ENCODE measurements at places on chromosomes 3 and 15.
A peak's percentile ranks its signal among the peaks of the same experiment; 100 is the strongest.

GRCh38 chr15:61421938-61422337 lies 192.8 kb upstream of the RORA start:
- no peak for DNase-seq

DNA sequence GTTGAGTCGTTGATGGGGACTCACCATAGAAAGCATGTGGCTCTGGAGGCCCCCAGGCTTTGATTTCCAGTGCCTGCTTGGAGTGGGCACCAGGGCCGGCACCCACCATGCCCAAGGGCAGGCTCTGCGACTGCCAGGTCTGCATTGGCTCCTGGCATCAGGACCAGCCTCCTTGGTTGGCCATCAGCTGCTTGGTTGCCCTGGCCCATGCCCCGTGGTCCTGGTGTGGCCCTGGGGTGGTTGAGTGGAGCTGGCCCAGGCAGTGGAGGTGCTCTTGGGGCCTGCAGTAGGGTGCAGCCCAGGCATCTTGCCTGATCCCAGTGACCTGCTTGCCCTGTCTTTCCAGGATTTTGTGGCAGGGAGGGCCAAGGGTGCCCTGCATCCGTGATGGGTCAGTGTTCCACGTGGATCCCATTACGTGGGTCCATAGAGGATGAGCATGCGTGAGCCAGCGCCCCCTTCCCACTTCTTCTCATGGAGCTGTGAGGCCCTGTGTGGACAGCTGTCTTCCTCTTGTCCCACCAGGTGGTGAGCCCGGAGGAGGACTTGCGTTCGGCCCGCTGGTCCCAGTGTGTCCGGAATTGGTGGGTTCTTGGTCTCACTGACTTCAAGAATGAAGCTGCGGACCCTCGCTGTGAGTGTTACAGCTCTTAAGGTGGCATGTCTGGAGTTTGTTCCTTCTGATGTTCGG lies 187.0 kb downstream of the UBE3A start:
- DNase-seq: no peak

DNA sequence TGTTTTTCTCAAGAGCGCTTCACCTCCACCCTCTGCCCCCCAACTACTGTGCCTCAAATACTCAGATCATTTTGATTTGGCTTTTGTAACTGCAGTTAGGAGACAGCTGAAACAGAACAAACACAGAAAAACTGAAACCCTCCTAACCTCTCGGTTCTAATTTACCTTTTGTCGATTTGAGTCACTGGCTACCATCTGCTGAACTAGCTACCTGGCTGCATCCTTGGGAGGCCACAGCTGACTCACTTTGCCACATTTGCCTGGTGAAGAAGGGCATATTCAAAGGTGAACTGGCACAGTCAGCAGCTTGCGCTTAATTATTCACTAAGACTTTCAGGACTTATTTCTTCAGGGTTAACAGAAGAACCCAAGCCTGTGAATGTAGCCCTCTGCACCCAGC lies 117.7 kb downstream of the FOXB1 start:
- no peak for DNase-seq

DNA sequence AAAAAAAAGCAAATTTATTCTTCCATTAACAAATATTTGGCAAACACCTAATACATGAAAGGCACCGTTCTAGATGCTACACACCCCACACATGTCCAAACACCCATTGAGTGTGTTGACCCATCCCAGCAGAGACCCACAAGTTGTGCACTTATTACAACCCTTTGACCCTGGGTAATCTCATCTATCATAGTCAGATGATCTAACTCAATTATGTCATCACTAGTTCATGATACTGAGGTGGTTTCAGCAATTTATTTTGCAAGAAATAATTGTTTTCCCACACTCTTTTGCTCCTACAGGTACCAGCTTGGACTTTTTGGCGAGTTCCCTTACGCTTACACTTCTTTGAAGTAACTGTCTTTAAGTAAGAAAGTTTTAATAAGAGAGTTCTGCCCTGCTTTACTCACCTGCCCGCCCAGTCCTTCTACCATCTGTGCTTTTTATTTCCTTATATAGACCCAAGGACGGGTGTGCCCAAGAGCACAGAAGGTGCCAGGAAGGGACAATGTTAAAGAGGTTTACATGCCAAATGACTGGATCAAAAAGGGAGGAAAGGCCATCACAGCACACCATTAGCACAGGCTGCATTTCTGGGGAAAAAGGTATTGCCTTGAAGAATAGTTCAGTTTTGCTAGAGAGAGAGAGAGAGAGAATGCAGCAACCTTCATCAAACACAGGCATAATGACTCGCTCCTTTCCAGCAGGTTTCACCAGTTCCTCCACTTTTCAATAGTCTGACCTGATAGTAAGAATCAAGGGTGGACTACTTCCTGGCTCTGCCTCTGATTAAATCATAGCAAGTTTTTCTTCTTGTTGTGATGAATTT lies 54.5 kb upstream of the ATP11B start:
- no peak for DNase-seq

DNA sequence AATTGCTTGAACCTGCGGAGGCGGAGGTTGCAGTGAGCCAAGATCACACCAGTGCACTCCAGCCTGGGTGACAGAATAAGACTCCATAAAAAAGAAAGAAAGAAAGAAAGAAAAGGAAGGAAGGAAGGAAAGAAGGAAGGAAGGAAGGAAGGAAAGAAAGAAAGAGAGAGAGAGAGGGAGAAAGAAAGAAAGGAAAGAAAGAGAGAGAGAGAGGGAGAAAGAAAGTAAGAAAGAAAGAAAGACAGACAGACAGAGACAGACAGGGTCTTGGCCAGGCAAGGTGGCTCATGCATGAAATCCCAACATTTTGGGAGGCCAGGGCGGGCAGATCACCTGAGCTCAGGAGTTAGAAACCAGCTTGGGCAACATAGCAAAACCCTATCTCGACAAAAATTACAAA lies 16.4 kb upstream of the DAG1 start:
- no peak for DNase-seq

DNA sequence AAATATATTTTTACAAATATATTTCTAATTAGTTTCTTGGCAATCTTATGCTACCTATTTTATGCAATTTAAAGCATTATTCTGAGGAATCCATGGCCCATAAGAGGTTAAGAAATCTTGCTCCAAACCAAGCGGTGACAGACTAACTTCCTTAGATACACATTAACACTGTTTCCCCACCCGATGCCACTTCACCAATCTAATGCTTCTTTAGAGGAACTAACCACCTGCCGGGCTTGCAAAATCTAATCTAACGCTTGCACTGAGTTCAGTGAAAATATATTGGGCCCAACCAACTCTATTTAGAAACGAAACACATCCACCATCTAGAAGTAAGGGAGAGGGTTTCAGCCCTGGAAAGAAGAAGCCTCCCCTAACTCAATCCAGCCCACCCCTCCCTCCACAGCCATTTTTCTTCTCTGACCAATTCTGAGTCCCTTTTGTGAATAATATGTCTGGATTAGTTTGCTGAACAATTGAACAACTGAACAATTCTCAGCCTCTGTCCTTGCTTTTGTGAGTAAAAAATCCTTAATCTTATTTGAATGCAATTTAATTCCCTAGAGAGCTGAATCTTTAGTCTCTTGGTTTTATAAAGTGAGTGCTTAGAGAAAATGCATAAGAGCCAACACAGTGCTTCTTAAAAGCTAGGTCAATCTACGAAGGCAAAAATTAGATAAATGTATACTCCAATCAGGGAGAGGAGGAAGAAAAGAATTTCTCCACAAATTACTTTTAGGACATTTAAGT lies 150.4 kb upstream of the ADAMTS9 start:
- DNase-seq: no peak

GRCh38 chr3:11185564-11186317 lies 31.4 kb downstream of the HRH1 start:
- DNase-seq: no peak

- no peak for DNase-seq
Observed at GRCh38 chr3:18567293-18567692, 142.2 kb upstream of the SATB1 start.

DNA sequence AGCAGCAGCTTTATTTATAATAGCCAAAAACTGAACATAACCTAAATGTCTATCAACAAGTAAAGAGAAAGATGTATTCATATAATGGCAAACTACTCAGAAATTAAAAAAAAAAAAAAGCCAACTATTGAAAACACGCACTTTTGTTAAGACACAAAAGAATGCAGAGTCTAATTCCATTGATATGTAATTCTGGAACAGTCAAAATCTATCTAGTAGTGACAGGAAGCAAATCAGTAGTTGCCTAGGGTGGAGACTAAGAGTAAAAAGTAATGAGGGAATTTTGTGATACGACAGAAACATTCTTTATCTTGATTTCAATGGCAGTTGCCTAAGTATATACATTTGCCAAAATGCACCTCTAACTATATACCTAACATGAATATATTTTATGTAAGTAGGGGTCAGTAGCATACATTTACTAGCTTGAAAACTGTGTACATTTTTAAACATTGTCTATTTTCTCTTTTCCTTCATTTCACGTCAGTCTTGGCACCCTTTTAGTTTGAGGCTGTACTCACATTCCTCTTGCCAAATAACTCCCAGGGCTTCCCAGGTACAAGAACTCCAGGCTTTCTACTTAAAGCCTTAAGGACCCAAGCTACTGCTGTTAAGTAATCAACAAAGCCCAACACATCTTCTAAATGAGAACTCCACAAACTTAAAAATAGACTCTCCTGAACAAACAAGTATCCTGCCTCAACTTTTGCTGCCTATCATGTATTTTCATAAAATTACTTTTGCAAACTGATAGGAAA lies 54.7 kb downstream of the ADAM10 start:
- DNase-seq: no peak

DNA sequence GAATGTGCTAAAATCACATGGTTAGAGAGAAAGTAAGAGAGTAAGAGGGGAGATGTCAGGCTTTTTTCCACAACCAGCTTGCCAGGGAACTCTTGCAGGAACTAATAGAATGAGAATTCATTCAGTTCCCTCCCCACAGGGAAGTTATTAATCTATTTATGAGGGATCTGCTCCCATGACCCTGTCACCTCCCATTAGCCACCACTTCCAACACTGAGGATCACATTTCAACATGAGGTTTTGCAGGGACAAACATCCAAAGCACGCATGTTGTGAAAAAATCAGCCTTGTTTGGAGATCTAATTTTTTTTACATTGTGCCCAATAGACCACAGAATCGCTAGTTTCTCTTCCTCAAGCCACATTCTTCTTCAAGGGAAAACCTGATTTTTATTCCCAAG lies 904.0 kb downstream of the TBL1XR1 start:
- DNase-seq: no peak

DNA sequence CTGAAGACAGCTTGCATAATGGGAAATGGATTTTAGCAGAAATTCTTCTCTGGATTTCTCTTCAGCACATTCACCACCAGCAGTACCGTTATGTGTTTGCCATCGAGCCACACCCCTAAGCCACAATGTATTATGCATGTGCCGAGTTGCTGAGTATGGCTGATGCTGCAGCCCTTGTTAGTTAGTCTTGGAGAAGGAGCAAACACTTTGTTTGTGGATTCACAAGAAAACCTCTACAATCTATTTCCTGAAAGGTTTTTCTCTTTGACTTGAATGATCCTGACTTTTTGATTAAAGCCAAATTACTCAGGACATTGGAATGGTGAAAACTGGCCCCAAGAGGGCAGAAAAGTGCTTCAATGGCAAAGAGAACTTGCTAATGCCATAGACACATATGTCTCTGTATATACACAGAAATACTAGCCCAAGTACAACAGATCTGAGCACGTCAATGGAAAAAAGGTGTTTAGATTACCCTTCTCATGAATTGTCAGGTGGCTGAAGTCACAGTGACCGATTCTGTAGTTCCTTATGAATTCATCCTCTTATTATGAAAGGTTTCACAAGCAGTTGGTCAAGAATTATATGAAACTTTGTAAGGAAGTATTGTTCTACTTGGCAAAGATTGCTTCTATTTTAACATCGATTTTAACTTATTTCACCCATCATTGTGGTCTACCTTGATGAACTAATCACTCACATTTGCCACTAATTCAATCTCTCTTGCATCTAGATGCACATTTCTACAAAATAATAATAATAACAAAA lies 103.0 kb downstream of the P3H2 start:
- peak; percentile 60 for DNase-seq

DNA sequence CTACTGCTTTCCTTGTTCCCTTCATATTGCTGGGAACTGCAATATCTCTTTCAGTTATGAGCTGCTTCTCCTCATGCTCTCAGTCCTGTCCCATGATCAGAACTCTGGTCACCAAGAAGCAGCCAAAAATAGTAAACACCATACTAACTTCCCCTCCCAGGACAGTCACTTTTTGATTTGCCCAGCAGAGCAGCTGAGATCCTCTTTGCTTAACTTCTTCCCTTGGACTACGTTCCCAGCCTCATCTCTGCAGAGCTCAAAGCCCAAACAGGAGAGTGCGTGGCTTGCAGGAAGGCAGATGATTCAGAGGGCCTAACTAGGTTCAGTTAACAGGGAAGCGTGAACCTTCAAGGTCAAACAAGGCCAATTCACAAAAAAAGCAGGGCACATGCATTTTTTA lies 153.2 kb downstream of the CTNNB1 start:
- DNase-seq: no peak

DNA sequence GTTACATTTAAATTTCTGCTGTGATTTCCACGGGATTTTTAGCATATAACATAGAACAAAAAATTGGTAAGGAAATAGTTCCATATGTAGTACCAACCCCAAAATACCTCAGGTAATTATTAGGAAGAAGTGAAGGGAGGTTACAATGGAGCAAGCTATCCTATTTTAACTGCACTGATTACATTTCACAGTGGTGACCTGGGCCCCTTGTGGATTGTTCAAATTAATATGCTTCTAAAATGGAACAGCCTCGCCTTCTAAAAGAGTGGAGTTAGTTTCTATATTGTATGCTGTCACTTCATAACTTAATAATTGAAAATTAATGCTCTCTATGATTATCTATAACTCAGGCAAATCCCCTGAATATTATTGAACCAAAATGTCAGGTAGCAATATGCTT lies 651.7 kb upstream of the GBE1 start:
- no peak for DNase-seq

GRCh38 chr3:106825962-106826605 lies 551.2 kb upstream of the CCDC54 start:
- no peak for DNase-seq

- DNase-seq: no peak
Observed at GRCh38 chr3:187813198-187813597, 67.9 kb upstream of the BCL6 start.

DNA sequence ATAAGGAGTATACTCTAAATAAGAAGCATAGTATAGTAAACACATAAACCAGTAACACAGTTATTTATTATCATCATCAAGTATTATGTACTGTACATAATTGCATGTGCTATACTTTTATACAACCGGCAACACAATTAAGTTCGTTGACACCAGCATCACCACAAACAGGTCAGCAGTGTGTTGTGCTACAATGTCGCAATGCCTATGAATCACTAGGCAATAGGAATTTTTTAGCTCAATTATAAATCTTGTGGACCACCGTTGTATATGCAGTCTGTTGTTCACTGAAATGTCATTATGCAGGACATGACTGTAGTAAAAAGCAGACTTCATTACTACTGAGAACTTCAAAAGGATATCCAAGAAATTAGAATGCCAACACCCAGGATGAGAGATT lies 177.0 kb downstream of the PDCD6IP start:
- no peak for DNase-seq

- no peak for DNase-seq
Observed at GRCh38 chr3:167821248-167821805, 85.8 kb downstream of the SERPINI1 start.
